HuH-7.5 (cell line): ENCODE measurements at places on chromosomes 7 and 10.

GRCh38 chr10:91022390-91022789, 101.5 kb upstream of the ANKRD1 start:
- no peak for DNase-seq

GRCh38 chr7:98252425-98253054, 508 bp upstream of the TECPR1 start:
- peak; percentile 52 for DNase-seq

GRCh38 chr7:2100278-2101208, 132.2 kb downstream of the MAD1L1 start:
- no peak for DNase-seq

DNA sequence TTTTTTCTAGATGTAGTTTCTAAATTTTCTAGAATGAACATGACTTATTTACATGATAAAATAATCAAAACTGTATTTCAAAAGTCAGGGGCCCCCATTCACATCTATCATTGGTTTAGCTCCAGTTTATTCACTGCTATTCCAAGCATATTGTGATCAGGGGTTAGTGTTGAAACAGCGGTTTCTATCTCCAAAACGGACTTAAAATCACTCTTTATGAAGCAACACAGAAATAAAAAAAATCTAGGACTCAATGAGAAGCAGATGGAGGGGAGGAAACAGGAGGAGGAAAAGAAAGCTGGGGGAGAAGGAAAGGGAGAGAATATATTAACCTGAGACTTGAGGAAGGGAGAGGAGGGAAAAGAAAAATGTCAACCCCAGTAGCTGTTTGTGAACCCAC, 14.8 kb upstream of the CH25H start:
- no peak for DNase-seq

DNA sequence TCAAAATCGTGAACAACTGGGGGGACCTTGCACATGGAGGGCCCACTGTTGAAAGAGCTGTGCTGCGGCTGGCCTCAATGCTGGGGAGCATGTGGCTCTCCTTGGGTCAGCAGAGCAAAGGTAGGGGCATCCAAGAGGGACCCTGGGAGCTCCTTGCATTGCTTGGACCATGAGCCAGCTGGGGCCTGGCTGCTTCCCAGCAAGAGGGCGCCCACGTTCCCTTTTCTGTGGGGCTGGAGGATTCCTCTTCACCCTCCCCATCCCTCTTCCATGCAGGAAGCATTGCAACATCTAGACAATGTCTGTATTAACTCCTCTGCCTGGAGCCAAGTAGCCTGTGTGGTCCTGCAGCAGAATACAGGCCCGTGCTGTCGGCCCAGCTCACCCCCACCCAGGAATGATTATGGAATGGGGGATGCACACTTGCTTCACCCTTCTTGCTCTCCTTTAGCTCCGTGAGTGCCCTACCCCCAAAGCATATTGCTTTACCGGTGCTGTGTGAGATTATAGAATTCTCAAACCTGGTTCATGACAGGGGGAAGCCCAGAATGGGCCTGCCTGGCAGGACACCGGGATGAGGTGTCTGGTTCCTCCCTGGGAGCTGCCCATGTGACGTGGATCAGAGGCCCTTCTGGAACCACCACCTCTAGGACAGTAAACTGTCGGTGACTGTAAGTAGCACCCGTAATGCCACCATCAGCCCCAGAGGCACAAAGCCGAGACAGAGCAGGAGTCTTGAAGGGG, 61.9 kb downstream of the SYPL1 start:
- peak; percentile 61 for DNase-seq

- DNase-seq: no peak
Observed at GRCh38 chr7:157035302-157035701, 24.8 kb upstream of the MNX1 start.

DNA sequence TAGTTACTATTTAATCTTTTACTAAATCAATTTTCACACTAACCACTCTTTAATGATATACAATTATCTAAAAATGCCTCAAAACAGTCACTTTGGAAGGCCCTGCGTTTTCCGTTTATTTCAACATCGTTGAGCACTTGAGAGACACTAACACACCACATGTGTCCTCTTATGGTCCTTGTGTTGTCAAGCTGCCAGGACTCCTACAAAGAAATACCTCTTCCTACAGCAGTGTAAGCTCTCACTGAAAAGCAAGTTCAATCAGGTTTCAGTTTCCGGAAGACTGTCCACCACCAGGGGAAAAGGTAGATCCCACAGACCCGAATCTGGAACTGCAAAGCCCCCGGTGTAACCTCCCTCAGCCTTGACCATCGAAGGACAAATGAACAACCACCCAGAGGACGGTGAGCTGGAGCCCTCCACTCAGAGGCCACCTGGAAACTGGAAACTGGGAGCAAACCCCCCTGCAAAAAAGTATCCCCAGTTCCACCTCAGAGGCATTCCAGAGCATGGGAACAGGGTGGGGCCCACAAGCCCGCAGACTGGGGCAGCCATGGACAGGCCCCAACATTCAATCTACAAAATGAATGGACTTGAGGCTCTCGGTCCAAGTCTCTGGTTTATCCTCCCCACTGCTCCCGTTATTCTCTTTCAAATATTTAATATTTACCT, 37.6 kb downstream of the KCNH2 start:
- no peak for DNase-seq

DNA sequence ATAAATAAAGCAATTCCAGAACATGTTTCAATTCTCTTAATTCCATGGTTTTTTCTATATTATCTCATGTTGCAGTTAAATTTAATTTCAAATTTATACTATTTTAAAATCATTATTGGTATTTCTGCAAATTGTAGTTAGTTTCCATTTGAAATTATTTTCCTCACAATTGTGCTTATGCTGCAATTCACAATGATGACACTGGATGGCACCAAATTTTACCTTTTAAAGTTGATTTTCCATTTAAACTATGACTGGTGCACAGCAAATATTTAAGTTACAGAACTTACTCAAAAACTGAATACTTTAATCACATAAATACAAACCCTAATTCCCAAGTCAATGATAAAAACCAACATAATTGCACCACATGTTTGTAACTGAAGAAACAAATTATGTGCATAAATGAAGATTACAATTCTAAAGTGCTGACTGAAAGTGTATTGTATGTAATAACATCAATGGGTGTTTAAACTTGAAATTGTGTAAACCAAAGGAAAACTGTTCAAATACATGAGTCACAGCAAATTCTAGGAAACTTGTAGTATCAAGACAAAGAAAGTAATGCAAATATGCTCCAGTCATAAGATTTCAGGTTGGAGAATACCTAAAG, 75.3 kb upstream of the AASS start:
- no peak for DNase-seq

- no peak for DNase-seq
Observed at GRCh38 chr7:31382722-31383121, 42.2 kb upstream of the NEUROD6 start.

- DNase-seq: no peak
Observed at GRCh38 chr10:6778992-6779701, 199.1 kb upstream of the PRKCQ start.

DNA sequence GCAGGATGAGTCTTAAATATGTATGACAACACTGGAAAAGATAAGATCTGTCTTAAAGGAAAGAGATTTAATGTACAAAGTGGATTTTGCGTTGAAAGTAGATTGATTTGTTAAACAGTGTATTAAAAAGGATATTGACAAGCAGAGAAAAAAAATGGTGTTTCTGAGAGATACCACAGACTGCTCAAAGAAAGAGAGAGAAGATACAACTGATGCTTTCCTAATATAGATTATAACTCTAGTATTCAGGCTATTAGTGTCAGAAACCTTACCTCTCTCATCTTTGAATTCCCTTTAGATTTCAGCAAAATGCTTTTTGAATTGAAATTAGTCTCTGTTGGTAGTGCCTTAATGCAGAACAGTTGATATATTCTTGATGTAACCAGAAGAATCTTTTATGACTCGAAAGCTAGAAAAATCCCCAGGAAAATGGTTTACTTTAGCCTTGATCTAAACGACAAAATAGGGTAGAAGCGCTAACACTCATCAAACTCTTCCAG, 550.7 kb downstream of the INHBA start:
- no peak for DNase-seq

GRCh38 chr10:1609648-1609970, 127.7 kb downstream of the ADARB2 start:
- DNase-seq: no peak
